ENCODE measurements at places on chromosomes 16 and 17.

GRCh38 chr17:39271546-39271945 lies 45.8 kb upstream of the STAC2 start:
- DNase-seq, result no peak

- DNase-seq, result no peak
Observed at GRCh38 chr17:3896108-3896967, 3.5 kb upstream of the CAMKK1 start.

DNA sequence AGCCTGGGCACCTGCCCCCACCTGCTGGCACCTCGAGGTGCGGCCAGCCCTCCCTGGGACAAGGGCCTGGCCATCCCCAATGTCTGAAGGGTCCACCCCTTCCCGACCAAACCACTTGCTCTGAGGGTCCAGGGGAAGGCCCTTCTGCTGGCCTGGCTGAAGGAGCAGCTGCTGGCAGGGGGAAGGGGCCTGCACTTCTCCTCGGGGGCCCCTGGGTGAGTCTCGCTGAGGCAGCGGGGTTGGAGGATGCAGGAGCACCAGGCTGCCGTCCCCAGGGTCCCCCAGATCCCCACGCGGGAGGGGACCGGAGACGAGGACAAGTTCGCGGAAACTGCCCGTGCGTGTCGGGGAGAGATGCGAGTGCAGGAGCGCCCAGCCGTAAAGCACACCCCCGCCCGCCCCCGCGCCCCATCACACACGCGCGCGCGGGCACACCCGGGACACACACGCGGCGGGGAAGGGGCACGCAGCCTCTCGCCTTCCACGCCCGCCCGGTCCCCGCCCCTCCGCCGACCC lies 725 bp upstream of the CACNA1H start:
- DNase-seq, result peak; percentile 78

- no peak for DNase-seq
Observed at GRCh38 chr16:48136547-48137360, 19.0 kb downstream of the ABCC12 start.

DNA sequence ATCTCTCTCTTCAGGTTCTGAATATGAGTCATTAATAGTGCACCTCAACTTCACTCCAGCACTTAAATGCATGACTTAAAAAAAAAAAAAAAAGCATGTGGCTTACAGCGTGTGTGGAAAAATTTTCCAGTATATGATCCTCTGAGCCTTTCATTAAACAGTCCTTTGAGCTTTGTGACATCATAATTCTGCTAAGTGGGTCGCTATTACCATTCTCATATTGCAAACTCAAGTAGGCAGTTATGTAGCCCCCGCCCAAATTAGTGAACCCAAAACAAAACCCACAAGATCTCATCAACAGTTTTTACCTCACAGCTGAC lies 672 bp downstream of the CMTR2 start:
- no peak for DNase-seq

DNA sequence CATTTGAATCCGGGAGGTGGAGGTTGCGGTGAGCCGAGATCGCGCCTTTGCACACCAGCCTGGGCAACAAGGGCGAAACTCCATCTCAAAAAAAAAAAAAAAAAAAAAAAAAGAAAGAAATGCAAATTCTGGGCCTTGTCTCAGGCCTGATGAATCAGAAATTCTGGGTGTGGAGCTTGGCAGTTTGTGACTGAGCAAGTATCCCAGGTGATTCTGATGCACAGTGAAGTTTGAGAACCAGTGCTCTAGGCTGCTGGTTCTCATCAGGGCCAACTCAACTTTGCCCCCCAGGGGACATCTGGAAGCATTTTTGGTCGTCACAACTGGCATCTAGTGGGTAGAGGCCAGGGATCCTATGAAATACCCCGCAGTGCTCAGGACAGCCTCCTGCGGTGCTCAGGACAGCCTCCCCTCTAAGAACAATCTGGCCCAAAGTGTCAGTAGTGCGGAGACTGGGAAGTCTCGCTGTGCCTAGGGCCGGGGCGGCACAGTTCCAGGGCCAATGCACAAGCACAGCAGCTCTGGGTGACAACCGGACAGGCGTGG lies 55.9 kb downstream of the SDK2 start:
- DNase-seq, result no peak

- no peak for DNase-seq
Observed at GRCh38 chr17:74775409-74776043, 619 bp downstream of the NAT9 start.

DNA sequence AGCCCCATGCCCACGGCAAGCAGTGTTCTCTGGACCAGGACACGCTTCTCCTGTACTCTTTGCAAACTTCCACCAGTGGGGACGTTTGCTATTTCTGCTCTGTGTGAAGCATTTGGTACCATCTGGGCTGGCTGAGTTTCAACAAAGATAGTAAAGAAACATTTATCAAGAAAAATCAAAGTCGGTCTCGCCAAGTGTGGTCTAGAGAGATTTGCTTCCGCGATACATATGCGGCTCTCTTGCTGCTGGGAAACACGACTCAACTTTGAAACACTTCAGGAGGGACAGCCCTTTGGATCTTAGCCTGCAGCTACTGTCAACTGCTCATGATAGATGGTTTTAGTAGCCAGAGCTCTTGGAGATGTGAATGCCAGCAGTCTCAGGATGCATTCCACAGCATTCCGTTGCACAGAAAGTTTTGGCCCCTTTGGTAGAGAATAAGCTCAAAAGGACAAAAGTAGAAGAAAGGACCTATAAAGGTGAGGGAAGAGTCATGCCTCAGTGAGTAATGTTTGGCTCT lies 168.2 kb upstream of the CACNG3 start:
- DNase-seq, result no peak

- DNase-seq, result peak; percentile 51
Observed at GRCh38 chr16:56192986-56193945, 2.0 kb downstream of the GNAO1 start.

DNA sequence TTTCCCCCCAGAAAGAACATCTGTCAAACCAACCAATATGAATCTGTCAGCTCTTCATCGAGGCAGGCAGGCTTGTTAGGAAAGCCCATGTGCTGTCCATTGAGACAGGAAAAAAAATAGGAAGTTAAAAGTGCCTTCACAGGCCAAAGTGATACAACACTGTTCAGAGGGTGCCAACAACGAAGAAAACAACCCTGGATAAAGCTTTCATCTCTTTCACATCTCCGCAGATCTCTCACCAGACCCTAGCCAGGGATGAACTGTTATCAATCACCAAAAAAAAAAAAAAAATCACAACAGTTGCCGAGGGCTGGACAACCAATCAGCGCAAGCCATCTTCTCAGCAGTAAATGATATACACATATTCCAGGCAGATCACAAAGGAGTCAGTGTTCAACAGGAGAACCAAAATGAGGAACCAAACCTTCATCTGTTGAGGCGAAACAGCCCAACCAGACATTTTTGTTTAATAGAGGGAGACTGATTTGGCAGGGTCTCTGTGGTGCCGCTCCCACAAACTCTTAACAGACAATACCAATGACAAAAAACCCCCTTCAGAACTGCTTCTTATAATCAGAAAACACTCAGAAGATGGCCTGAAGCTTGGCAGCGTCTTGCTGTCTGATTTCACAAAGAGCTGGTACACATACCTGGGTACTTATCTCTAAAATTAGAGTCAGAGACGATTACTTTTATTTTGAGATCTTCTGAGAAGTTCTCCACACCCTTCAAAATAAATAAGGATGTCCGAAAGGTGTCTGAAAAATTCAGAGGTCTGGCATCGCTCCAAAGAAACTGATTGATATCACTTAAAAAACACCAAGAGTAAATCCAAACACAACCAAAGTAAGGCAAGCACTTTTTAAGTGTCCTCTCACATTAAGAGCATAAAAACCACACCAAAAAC lies 1.8 kb downstream of the MAP3K14 start:
- no peak for DNase-seq

GRCh38 chr16:22648941-22649340 lies 138.2 kb downstream of the NPIPB5 start:
- no peak for DNase-seq

GRCh38 chr16:64964126-64964540 lies 157.7 kb downstream of the CDH11 start:
- DNase-seq, result no peak

- peak; percentile 49 for DNase-seq
Observed at GRCh38 chr17:81710514-81711308, 1.4 kb upstream of the SLC25A10 start.

GRCh38 chr16:82701442-82701955 lies 74.7 kb downstream of the CDH13 start:
- no peak for DNase-seq

GRCh38 chr17:57551321-57552079 lies 193.6 kb downstream of the CCDC182 start:
- no peak for DNase-seq

GRCh38 chr16:57544124-57544653 lies 1.7 kb downstream of the ADGRG5 start:
- DNase-seq, result no peak

DNA sequence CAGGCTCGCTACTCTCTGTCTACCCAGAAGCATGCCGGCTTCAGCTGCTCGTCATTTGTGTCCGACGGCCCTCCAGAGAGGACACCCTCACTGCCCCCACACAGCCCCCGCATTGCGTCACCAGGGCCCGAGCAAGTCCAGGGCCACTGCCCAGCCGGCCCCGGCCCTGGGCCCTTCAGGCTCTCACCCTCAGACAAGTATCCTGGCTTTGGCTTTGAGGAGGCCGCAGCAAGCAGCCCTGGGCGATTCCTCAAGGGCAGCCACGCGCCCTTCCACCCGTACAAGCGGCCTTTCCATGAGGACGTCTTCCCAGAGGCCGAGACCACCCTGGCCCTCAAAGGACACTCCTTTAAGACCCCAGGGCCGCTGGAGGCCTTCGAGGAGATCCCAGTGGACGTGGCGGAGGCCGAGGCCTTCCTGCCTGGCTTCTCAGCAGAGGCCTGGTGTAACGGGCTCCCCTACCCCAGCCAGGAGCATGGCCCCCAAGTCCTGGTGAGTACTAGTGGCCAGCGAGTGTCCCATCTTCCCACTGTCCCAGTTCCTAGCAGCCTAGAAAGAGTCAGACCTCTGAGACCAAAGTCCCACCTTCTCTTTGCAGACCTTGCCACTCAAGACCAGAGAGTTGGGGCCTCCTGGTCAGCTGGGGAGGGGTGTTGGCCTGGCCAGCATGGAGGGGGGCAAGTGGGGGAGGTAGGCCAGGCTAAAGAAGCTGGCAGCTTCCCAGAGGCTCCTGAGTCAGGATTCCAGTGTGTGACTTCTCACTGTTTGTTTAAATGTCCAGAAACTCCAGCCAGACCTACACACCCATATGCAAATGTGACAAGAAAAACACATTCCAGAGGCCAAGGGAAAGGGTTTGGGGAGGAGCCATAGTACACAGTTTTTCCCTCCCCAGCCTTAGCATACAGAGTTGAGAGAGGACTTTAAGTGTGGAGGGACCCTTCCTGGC lies 18.6 kb downstream of the FOXN1 start:
- DNase-seq, result no peak

DNA sequence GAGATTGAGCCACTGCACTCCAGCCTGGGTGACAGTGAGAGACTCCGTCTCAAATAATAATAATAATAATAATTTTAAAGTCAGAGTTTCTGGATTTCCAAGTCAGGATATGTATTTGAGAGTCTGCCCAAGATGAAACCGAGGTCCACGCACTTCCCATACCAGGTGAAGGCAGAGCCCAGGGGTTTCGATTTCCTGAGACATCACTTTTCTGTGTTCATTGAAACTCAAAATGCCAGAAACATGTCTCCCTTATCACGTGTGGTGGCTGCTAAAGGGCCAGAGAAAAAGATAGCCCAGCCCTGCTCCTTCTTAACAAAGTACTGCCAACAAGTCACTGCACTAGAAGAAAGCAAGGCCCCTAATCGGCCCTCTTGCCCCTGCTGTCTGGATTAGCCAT lies 9.8 kb upstream of the RNF157 start:
- no peak for DNase-seq

GRCh38 chr16:10876799-10877341 lies at the start of gene CIITA:
CIITA (plus strand) TSS chr16:10877202; CDS start chr16:10877331, 129 bp downstream.
- no peak for DNase-seq

DNA sequence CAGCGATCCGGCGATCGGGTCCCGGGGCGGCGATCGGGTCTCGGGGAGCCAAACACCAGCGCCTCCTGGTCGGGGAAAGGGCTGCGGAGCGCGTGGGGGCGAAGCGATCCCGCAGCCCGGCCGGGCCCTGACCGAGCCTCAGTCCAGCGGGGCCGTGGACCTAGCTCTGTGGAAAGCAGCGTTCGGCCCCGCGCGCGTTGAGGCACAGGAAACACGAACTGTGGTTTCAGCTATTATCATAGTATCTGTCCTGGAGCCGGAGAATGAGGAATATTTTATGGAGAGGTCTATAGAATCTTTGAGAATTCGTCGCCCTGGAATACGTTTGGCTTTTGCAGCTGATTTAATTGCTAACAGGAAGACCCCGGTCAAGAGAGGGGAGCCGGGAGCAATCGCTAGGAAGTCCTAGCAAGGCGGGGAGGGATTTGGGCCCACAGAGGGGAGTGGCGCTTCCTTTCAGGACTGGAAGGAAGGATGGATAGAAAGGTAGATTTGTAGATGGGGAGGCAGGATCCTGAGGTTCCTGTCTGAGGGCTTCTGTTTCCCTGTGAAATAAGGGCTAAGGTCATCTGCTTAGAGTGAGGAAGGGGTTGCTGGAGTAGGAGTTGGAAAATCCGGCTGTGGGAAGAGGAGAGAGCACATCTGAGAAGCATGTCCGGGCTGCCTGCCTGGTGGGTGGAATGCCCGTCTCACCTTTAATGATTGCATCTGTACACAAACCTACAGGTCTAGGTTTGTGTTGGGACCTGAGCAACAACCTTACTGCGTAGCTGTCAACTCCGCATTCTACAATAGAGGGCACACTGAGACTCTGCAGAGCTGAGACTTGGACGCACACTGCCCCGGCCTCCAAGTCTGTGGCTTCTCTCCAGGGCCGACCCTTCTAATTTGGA lies 770 bp downstream of the CCNF start:
- peak; percentile 52 for DNase-seq

DNA sequence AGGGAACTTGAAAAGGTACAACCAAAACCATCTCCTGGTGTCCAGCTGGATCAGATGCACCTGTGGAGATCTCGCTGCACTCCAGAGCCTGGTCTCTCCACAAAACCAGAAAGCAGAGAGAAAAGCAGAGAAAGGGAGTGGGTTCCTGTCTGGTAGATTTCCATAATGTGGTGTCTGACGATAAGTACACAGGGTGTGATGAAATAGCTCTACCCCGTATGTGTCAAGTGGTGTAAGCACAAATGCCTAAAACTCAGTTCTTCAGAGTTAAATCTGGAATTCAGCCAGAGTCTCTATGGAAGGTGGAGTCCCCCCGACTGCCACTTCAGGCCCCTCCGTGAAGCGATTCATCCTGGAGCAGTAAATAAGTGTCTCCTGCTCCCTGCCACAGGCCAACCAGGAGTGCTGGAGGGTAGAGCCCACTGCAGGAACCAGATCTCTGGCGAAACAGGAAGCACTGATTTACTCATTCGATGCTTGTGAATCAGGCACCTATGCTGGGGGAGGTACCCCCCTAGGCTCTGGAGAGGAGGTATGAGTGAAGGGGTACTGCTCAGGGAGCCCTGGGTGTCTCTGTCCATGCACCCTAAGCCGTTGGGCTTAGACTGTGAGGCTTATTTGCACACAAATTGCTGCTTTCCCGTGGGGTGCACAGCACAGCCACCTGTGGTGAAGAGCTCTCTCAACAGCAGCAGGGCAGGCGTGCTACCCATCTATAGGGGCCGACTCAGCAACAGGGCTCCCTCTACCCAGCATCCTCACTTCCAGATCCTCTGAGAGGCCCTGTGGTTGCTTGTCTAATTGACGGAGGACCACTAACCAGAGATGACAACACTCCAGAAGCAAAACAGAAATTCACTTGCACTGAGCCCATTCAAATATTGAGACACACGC lies 97.1 kb upstream of the MYOCD start:
- no peak for DNase-seq

Data from neural progenitor cell (in vitro differentiated cells).